ENCODE measurements at places on chromosomes 16 and 17.

GRCh38 chr16:54080524-54081008 lies 206.0 kb downstream of the IRX3 start:
- DNase-seq, result no peak

GRCh38 chr17:37361543-37361942 lies 14.2 kb upstream of the C17orf78 start:
- no peak for DNase-seq

- no peak for DNase-seq
These were observed 84.7 kb upstream of the CLEC3A start for GRCh38 chr16:77937473-77938149.

DNA sequence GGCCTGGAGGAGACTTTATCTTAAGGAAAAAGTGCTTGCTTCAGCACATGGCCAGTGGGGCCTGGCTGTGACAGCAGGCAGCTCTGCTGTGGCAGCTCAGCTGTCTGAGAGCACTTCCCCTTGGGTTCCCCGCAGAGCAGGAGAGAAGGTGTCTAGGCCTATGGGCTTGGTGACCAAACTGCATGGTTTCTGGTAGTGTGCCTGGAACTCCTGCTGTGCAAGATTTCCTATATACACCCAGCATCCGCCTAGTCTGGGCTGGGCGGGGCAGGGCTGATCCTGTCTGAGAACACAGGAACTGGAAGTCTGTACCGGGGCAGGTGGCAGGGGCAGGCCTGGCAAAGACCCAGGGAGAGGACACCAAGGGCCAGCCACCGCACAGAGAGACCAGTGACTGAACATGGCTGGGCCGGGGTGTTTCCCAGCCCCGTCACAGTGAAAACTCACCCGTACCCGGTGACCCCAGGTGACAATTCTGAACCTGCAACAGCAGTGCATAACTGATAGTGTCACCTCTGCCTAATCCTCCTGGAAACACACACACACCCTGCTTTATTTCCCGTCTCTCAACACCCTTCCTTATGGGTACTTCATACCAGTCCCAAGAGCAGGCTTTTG lies 39.3 kb downstream of the CHD9 start:
- DNase-seq, result no peak

DNA sequence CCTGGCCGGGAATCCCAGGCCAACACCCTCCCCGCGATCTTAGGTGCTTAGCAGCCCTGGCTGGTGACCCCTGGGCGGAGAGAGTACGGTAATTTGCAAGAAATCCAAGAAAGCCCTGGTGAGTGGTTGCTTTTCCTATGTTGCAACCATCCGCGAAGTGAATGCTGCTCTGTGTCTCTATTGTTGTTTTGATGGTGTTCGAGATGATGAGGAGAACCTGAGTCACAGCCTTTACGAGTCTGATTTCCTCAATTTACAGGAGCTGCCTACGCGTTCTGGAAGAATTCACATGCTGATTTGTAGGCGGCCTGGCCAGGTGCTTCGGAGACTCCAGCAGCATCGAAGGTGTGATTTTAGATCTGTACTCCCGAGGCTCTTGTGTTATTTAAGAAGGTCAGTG lies 63.3 kb downstream of the TMEM235 start:
- no peak for DNase-seq

GRCh38 chr16:1621851-1622250 lies 9.7 kb downstream of the CRAMP1 start:
- DNase-seq, result no peak

GRCh38 chr16:25258861-25259179 lies 1.2 kb upstream of the ZKSCAN2 start:
- no peak for DNase-seq

- no peak for DNase-seq
These were observed 9.7 kb downstream of the USB1 start for GRCh38 chr16:58010886-58011285.

DNA sequence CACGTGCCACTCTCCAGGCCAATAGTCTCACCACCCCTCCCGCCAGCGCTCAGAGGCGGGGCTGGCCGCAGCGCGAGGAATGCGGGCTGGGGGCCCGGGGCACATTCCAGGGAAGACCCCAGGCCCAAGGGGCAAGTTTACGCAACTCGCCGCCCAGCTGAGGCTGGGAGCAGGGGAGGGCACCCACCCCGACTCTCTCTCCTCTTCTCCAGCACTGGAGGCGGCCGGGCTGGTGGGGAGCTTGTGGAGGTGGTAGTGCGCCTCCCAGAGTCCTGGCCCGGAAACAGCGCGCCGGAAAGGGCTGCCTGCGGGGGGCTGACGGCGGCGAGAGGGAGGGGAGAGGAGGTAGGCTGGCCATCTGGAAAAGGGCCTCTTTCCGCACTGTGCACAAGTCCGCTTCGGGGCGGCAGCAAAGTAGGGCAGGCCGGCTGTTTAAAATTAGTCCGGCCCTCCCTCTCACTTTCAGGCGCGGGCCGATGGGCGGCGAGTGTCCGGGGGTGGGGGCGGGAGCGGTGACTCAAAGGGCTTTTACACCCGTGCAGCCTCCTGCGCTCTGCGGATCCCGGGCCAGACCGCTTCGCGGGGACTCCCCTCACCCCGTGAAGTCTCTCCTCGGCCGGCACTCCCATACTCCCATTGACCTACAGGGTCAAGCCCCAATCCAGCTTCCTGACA lies 1.1 kb downstream of the FHOD1 start:
- no peak for DNase-seq

DNA sequence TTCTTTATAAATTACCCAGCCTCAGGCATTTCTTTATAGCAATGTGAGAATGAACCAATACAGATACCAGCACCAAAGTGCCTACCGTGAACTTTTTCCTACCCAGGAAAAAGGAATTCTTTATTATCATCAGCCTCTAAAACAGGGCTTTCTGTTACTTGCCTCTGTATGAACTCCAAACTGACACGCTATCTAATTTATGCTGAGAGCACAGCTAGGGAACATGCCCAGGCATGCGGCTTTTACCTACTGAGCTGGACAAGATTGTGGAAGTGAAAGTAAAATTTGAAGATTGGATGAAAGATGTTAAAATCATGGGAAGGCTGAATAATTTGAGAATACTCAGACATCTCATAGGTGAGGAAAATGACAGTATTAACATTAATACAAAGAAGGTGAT lies 24.4 kb upstream of the ADCY9 start:
- peak; percentile 25 for DNase-seq

- DNase-seq, result no peak
These were observed 7.4 kb downstream of the HGS start for GRCh38 chr17:81691196-81691595.

- no peak for DNase-seq
These were observed 33.7 kb downstream of the WDR59 start for GRCh38 chr16:74951206-74951605.

- DNase-seq, result no peak
These were observed 339.7 kb downstream of the CA10 start for GRCh38 chr17:51818777-51819176.

GRCh38 chr16:24204150-24204665 lies 51.9 kb upstream of the CACNG3 start:
- no peak for DNase-seq

DNA sequence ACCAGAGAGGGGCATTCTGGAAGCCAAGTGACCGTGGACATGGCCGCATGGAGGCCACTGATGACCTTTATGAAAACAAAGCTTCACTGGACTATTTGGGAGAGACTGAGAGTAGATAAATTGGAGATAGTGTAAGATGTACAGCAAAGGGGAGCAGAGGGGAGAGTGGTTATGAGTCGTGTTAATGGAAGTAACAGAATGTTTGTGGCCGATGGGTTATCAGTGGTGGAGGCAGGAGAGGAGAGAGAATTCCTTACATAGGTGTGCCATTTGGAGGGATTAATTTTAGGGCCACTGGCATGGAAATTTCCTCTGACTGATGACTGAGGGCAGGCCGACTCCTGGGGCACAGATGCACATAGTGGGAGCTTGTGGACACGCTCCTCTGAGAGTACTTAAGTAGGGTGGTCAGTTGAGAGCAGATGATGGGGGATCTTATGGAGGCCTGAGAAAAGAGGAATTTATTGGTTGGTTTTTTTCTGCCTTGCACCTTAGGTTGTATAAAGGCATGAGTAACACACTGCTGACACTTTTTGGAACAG lies 19.2 kb downstream of the PRPSAP2 start:
- DNase-seq, result no peak

DNA sequence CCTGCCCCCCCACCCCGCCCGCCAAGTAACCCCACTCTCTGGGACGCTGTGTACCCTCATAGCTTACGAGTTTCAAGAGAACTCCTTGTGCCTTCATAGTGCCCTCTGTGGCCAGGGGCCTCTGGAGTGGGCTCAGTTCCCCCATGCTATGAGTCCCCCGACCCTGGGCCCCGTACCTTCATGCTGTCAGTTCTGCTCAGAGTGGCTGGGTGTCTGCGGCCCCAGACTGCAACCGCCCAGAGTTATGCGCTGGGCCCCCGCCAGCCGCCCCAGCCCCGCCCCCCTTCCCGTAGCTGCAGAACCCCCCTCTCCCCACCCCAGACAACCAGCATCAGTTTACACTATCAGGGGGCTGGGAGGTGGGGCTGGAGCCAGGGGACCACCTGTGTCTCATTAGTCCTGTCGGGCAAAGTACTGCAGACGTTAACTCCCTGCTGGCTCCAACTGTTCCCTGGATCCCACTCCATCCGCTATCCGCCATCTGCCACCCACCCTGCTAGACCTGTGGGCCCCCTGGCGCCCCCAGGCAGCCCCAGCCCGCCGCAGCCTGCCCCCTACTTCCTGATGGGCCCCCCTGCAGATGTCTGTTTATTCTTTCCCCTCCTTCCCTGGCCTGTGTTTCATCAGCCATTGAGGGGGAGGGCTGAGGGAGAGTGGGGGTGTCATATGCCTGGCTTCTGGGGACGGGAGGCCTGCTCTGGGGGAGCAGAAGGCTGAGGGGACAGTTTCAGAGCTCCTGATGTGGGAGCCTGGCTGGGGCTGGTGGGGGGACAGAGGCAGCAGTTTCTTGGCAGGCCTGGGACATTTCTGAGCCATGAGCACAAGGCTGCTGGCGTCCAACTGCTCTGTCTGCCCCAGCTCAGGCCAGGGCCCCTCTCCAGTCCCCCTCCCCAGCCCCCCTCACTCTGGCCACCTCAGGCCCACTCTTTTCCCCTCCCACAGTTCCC lies at the start of gene MFAP4:
Gene MFAP4 (minus strand): TSS at position 217 of the 947 bp plus-strand sequence. CDS start 35 bp downstream, at position 182.
- DNase-seq, result peak; percentile 67

DNA sequence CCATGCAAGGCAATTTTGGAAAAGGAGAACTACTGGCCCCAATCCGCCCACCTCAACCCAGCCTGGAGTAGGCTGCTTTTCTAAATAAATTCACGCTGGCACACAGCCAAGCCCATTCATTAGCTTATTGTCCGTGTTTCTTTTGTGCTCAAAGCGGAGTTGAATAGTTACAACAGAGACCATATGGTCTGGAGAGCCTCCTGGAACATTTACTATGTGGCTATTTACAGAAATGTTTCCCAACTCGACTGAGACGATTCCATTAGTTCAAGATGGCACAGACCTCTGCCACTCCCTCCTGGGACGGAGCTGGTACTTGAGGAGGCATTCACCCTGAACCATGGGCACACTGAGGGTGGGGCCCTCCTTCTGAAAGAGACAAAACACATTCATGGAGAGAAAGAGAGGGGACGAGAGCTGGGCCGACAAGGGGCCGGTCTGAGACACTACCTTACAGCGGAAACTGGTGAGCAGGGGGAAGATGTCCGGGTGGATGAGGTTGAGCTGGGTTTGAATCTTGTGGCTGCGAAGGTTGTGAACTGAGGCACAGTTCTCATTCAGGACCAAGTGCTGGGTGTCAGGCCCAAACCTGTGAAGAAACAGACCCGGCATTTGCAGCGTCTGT lies 15.7 kb downstream of the ELAC2 start:
- no peak for DNase-seq

GRCh38 chr17:15456972-15457722 lies 10.3 kb downstream of the CDRT4 start:
- DNase-seq, result no peak

- DNase-seq, result no peak
These were observed at the start of gene GALK1 for GRCh38 chr17:75764711-75765421. GALK1 (minus strand) TSS chr17:75765192; CDS start chr17:75765136, 56 bp downstream.

- DNase-seq, result no peak
These were observed 30.0 kb downstream of the TBCD start for GRCh38 chr17:82781894-82782274.

DNA sequence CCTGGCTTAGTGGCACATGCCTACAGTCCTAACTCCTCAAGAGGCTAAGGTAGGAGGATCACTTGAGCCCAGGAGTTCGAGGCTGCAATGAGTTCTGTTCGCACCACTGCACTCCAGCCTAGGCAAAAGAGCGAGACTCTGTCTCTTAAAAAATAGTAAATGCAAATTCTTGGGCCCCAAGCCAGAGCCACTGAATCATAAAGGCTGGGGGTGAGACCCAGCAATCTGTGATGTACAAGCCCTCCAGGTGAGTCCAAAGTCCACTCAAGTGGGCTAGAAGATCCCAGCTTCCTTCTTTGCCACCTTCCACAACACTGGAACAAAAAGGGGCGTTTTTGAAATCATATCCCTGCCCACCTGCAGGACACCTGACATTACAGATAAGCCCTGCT lies 16.9 kb downstream of the TRIM25 start:
- DNase-seq, result no peak

DNA sequence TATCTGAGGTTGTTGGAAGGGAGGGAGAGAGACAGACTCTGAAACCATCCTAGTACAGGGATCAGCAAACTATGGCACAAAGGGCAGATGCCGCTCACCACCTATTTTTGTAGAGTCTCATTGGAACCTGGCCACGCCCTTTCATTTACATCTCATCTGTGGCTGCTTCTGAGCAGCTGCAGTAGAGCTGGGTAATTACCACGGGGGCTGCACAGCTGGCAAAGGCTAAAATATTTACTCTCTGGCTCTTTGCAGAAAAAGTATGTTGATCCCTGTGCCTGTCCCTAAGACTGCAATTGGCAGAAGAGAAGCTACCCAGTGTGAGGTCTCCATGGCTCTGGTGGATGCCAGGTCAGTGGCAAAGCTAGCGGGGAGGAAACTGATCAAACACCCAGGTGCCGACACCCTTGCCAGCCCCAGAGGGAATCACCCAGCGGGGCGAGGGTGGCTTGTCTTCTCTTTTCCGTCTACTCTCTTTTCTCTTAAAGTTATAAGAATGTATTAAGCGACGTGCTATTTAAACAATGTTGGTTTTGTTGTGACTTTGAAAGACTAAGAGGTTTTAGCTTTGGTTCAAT lies 14.0 kb downstream of the CEP295NL start:
- no peak for DNase-seq

GRCh38 chr17:33889766-33890165 lies 365.3 kb upstream of the CCL2 start:
- no peak for DNase-seq

GRCh38 chr16:27720731-27721530 lies 171.0 kb downstream of the KATNIP start:
- DNase-seq, result no peak

GRCh38 chr16:58038219-58038641 lies 12.7 kb downstream of the MMP15 start:
- no peak for DNase-seq
